ENCODE measurements at places on chromosomes 5 and 9.

GRCh38 chr5:174744896-174745295 lies 20.5 kb downstream of the MSX2 start:
- no peak for DNase-seq

DNA sequence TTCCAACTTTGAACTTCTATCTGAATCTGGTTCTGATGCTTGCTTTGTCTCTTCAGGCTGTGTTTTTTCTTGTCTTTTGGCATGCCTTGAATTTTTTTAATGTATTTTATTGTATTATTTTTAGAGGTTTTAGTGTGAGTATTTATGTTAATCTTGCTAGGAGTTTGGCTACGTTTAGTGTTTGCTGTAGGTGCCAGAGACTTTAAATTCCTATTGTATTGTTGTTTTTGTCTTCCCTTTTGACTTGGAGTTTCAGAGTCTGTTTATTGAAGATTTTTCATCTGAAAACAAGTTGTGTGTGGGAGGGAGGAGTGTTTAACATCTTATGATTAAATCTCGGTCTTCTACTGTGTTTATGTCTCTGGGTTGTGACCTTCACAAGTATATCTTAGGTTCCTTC lies 956.8 kb downstream of the TLE1 start:
- no peak for DNase-seq

DNA sequence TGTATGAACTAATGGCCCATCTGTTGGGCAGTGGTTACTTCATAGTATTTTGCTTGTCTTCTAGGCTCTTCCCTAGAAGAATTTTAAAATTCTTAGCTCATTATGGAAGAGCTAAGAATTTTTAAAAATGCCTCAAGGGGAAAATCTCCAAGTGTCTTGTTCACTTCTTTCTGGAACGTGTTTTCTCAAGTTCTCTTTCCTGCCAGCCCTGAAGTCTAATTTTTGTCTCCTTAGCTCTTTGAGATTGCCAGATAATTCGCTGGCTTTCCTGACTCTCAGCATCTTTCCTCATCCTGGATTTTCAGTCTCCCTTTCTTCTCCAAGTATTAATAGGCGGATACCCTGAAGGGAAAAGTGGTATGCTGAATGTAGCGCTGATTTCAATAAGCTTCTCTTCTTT lies 395.4 kb downstream of the ARRDC3 start:
- no peak for DNase-seq

DNA sequence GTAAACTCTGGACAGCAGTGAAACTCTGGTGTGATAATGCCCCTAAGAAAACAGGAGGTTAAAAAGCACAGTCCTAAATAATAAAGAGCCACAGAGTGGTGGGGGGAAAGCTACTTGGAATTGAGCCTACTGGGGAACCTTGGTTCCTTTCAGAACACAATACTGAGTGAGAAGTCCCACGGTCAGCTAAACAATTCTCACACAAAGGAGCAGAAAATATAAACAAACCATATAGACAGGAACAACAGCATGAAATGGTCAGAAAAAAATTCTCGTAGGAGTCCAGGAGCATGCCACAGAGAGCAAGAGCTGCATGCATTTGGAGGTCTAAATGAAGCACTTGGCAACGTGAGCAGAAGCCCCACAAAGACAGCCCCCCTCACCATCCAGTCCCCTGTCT lies 56.0 kb downstream of the TEK start:
- DNase-seq = no peak

DNA sequence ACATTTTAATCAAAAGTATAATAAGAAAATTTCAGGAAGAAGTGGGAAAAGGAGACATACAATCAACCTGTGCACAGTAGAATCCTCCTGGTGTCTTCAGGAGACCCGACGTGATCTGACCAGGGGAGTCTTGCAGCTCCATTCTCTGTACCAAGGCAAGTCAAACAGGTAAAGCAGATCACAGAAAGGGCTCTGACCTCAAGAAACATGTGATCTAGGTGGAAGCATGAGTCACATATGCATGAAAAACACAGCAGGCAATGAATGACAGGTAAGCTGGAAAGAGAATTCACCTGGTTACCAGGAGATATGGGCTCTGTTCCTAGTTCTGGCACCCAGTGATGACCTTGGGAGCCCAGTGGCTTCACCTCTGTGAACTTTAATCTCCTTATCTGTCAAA lies 19.4 kb upstream of the FABP6 start:
- DNase-seq = no peak

GRCh38 chr9:20290257-20290656 lies 332.0 kb downstream of the MLLT3 start:
- no peak for DNase-seq

DNA sequence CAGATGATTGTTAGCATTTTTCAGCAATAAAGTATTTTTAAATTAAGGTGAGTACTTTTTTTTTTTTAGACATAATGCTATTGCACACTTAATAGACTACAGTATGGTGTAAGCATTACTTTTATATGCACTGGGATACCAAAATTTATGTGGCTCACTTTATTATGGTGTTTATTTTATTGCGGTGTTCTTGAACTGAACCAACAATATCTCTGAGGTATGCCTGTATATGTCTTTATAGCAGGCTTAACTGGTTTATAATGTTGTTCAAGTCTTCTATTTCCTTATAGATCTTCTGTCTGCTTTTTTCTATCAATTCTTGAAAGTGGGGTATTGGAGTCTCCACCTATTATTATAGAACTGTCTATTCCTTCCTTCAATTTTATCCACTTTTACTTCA lies 18.0 kb downstream of the ZBTB43 start:
- no peak for DNase-seq

All from T-helper 9 cell (primary cell).